ENCODE measurements at places on chromosomes 6 and 20.
A peak's percentile ranks its signal among the peaks of the same experiment; 100 is the strongest.

DNA sequence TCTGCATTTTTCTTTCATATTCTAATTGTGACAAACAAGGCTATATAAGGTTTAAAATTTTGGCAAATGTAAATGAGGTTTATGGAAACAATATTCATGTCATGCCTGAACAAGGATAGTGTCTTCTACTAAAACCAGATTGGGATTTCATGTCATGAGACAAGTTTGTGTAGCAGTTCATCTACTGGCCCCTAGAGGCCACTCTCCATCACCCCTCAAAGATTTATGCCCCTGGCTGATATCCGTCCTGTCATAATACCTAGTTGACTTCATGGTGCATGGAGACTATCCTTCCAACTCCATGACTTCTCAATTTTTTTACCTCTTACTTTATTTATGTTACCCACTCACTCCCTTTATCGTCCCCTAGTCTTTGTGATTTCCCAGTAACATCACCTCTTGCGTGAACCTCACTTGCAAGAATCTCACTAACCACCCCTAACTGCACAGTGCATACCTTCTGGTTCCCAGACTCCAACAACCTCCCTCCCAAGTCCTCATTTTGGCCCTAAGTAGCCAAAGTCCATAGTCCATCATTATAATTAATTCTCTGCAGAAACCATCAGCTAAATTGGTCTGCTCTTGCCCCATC, 179.8 kb downstream of the TASP1 start:
- DNase-seq = no peak

DNA sequence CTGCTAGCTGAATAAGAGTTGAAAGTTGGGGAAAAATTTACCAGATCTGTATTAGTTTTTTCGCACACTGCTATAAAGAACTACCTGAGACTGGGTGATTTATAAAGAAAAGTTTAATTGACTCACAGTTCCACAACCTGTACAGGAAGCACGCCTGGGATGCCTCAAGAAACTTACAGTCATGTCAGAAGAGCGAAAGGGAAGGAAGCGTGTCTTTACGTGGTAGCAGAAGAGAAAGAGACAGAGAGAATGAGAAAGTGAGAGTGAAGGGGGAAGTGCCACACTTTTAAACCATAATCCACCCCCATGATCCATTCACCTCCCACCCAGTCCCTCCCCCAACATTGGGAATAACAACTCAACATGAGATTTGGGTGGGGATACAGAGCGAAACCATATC, 79.6 kb downstream of the KHDC1L start:
- no peak for DNase-seq

DNA sequence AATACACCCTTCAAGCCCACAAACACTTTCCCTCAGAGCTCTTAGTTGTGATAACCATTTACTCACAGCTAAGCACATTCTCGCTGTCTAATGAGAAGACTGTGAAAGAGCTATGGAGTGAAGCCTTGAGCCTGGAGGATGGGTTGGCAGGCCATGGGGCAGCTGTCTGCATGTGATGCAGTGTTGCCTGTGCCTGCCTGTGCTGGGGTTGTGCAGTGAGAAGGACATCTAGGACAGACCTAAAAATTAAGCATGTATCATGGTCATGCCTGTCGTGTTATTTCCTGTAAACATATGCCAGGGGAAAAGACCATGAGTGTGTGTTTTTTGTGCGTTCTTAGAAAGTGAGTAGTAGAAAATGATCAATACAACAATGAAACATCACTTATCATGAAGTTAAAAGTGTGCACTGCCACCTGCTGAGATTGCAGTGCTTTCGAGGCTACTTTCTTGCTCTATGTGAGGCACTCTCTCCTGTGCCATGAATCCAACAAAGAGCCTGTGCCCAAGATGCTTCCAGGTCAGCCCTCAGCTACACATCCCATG, 8.1 kb upstream of the ZC3H12D start:
- DNase-seq = no peak

DNA sequence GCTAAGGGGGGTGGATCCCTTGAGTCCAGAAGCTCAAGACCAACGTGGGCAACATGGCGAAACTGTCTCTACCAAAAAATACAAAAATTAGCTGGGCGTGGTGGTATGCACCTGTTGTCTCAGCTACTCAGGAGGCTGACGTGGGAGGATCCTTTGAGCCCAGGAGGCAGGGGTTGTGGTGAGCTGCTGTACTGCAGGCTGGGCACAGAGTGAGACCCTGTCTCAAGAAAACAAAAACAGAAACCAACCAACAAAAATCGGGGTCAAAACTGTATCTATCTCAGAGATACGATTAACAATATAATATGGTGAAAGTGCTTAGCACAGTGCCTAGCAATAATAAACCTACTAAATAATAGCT, 20.7 kb upstream of the BCAS1 start:
- no peak for DNase-seq

DNA sequence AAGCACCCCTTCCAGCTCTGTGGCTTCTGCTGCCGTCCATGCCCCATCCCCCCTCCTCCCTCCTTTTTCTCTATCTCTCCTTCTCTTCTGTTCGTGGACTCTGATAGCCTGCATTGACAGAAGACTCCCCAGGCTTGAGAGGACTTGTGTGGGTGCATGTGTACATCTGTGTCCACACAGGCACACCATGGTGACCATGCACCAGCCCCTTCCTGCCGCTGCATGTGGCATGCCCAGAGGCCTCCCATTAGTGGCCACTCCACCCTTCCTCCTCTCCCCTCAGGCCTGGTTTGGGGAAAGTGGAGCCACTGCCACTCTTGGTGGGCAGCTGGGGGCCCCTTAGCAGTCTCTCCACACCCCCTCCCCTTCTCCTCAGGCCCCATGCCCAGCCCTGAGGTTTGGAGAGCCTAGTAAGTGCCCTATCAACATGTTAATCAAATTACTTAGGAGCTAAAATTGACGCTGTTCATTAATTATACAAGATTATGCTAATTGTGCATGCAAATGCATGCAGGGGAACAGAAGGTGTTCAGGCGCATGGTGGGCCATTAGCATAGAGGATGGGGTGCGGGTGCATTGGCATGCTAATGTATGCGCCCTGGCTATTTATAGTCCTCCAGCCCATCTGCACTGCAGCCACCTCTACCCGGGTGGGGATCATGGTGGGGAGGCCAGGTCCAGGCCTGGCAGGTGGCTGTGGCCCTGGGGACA, 45.9 kb downstream of the EBF4 start:
- DNase-seq = peak; percentile 18

DNA sequence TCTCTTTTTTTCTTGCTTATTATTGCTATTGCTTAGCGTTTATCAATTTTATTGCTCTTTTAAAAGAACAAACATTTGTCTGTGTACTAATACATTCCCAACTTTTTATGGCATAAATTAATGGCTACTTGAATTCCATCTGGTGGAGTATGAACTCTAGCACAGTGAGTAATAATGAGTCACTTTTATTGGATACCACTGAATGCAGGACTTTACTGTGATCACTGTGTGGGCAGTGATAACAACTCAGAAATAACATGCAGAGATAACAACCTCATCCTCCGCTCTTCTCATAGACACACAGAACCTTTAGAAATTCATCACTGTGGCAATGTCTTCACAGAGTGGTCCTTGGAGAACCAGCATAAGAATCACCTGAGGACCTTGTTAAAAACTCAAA, 174.9 kb upstream of the PRND start:
- no peak for DNase-seq

GRCh38 chr6:27149150-27149549, 98.4 kb upstream of the PRSS16 start:
- DNase-seq = no peak

- DNase-seq = no peak
Observed at GRCh38 chr6:110671447-110671846, 143.8 kb downstream of the CDK19 start.

GRCh38 chr6:169813969-169814368, 62.5 kb downstream of the ERMARD start:
- peak; percentile 21 for DNase-seq

GRCh38 chr6:139904158-139904533, 529.7 kb upstream of the CITED2 start:
- no peak for DNase-seq

DNA sequence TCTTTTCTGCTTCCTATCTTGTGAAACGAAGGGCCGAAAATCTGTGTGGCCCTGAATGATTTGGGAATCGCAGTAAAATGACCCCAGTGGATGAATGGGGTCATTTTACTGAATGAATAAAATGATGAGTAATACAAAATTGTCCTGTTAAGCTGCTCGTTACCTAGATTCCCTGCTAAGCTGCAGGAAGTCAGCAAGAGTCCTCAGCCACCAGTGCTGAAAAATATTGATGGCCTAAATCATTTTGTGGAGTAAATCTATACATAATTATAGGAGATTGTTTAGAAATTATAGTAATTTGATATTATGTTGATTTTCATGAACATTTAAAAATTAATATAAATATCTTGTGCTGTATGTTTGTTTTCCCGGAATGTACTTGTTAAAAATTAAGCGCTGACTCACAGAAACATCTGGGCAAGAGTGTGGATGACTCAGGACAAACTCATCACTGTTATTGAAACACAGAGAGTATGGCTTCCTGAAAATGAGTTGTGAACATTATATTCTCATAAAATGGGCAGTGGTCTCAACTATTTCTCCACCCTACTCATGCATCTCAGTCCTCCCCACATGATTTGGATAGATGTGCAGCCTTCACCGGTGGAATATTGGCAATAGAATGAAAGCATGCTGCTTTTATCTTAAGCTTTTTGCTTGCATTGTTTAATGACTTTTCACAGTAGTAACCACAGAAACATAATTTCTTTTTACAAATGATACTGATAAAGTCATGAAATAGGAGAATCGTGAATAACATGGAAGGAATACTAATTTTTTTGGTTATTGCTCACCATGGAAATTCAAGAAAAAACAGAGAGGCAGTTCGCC, 36.2 kb upstream of the RGS17 start:
- DNase-seq = no peak

DNA sequence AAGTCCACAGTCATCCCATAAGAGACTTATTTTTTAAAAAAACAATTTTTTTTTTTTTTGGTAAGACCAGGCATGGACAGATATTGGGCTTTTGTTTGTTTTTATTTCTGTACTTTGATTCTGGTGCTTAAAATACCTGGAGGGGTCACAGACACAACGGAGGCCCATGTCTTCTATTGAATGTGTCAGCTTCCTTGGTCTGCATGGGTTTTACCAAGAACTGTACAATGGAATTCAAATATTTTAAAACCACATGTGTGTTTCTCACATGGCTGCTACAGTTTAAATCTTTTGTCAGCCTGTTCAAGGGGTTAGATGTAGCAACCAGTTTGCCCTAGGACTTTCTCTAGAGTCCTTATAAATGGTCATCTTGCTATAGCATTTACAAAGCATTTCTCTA, 139.8 kb downstream of the SOX4 start:
- DNase-seq = no peak

- DNase-seq = peak; percentile 74
Observed at GRCh38 chr6:125952764-125953501, 3.6 kb upstream of the HINT3 start.

- DNase-seq = no peak
Observed at GRCh38 chr6:130697995-130698535, 129.1 kb upstream of the SMLR1 start.

GRCh38 chr20:37220731-37221130, 40.9 kb downstream of the GHRH start:
- no peak for DNase-seq

DNA sequence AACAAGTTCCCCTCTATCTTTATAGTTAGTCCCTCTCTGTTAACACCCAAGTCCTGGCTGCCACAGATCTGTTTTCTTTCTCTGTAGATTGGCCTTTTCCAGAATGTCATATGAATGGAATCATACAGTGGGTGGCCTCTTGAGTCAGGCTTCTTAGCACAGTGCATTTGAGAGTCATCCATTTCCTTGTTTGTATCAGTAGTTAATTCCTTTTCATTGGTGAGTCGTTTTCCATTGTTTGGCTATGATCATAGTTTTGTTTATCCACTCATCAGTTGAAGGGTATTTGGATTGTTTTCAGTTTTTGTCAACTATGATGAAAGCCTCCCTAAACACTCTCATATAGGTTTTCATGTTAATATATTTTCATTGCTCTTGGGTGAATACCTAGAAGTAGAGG, 248.3 kb downstream of the ARID1B start:
- DNase-seq = no peak

- no peak for DNase-seq
Observed at GRCh38 chr6:119128252-119128912, 49.9 kb upstream of the FAM184A start.

GRCh38 chr6:17021539-17021889, 80.3 kb upstream of the STMND1 start:
- no peak for DNase-seq

DNA sequence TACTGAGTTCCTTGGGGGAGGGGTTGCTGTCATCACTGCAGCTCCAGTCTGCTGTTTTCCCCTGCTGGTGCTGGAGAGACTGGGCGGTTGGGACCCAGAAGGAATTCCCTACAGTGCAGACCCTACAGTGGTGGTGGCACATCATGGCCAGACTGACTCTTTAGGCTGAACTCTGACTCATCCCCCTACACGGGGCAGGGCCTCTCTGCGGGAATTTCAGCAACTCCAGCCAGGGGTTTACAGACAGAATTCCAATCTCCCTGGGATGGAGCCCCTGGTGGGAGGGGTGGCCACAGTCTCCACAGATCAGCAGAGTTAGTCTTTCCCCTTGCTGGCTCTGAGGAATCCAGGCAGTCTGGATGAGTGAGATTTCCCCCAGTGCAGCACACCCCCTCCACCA, 46.9 kb upstream of the MAPK13 start:
- no peak for DNase-seq

DNA sequence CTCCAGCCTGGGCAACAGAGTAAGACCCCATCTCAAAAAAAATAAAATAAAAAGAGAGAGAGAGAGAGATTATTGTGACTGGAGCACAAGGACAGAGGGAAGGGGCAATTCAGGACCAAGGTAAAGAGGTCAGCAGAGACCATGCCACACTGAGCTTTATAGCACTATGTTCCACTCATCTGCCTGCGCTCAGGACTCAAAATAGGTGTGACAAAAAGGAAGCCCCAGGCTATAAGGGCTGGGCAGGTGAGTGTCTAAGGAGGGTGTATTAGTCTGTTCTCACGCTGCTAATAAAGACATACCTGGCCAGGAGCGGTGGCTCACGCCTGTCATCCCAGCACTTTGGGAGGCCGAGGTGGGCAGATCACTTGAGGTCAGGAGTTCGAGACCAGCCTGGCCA, 23.1 kb upstream of the SRSF6 start:
- DNase-seq = no peak

DNA sequence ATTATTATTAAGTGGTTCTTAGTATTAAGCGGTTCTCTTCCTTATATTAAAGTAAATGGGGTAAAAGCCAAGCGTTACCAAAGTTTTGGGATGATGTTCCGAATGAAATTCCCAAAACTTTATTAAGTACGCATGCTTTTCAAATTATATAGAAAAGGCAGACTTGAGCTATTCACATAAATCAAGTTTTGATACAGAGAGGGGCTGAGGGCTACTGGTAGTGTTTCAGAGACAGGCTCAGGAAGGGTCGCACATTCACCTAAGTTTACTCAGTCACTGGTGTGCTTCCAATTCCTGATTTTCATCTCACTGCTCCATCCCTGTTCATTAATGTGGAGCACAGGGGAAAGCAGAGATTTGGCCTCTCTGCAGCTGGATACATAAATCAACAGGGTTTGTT, 652.2 kb downstream of the QKI start:
- DNase-seq = no peak

- no peak for DNase-seq
Observed at GRCh38 chr20:62258499-62259293, 20.4 kb downstream of the OSBPL2 start.

- no peak for DNase-seq
Observed at GRCh38 chr20:957544-957943, 41.4 kb upstream of the ANGPT4 start.

- no peak for DNase-seq
Observed at GRCh38 chr6:113526995-113527394, 330.1 kb upstream of the MARCKS start.
